ENCODE measurements at places on chromosomes 7 and 10.

GRCh38 chr7:7962851-7963250, 5.7 kb upstream of the GLCCI1 start:
- no peak for DNase-seq

DNA sequence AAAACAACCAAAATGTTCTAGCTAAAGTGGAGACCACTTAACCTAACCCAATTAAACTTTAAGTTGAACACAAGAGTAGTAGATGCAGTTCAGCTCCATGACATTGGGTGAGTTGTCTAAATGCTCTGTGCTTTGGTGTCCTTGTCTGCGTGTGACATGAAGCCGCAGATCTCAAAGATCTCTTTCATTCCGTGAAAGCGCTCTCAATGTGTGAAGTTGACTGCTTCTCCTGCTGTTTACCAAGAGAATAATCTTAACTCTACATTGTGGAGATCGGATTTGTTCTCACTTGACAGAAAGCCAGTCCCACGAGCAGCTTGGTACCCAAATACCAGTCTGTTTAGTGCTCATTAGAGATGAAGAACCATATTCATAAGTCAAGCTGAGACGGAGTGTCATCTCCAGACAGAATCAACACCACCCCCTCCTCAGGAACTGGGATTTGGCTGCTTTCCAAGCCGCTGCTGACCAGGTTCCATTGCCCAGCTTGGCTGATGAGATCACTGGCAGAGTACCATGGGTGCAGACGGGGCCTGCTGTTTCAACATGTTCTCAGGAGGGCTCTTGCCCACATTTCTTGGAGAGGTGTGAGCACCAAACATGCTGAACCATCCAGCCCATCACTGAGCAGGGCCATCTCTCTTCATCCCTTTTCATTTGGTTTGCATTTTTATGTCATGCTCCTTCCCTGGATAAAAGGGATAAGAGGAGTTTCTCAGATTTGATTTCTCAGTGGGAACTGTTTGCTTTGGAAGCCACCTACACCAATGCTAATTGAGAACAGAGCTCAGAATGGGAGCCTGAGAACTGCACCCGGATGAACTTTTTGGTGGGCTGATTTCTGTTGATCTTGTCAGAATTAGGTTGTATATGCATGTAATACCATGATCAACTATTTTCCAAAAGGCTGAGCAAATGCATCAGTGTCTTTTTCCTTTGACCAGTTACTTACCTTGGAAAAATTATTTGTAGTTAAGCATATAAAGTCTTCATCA, 95.8 kb upstream of the AGBL3 start:
- no peak for DNase-seq

- no peak for DNase-seq
Measured at GRCh38 chr7:15863951-15864625, 177.6 kb upstream of the MEOX2 start.

GRCh38 chr7:127580612-127581011, 4.8 kb downstream of the GCC1 start:
- DNase-seq = no peak

DNA sequence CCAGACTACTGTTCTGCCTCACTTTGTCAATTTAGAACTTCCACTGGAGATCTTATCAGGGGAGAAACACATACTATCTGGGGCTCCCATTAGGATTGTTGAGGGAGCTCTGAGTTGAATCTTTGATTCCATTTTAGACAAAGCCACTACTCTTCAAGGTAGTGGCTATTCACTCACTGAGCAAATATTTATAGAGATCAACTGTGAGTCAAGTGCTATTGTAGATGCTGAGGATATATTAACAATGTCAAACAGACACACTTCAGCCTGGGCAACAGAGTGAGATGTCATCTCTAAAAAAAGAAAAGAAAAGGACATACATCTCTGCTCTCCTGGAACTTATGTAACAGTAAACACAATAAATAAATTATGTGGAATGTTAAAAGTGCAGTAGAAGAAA, 315.3 kb downstream of the PTEN start:
- DNase-seq = no peak

- DNase-seq = no peak
Measured at GRCh38 chr7:54394834-54395233, 147.3 kb upstream of the VSTM2A start.

GRCh38 chr10:91040343-91040742, 119.5 kb upstream of the ANKRD1 start:
- no peak for DNase-seq

- no peak for DNase-seq
Measured at GRCh38 chr7:91286432-91286831, 22.2 kb downstream of the FZD1 start.

DNA sequence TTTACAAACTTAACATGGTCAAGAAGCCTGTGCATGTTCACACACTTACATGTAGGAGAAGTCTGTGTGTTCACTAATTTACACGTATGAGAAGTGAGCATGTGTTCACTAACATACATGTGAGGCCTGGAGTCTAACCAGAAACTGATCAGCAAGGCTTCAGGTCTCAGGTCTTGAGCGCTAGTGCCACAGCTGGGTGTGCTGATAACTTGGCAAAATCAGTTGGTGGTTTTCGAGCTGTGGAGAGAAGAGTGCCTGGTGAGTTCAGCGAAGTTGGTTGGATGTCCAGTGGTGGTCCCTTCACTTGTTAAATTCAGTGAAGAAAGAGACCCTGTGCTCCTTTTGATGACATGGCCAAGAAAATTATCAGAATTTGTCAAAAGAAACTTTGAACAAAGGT, 98.7 kb downstream of the CELF2 start:
- no peak for DNase-seq

GRCh38 chr7:92835261-92835850, 1.0 kb downstream of the CDK6 start:
- peak; percentile 32 for DNase-seq

- no peak for DNase-seq
Measured at GRCh38 chr7:154902600-154903082, 100.3 kb downstream of the PAXIP1 start.

- no peak for DNase-seq
Measured at GRCh38 chr10:7896297-7896696, 78.0 kb downstream of the TAF3 start.

DNA sequence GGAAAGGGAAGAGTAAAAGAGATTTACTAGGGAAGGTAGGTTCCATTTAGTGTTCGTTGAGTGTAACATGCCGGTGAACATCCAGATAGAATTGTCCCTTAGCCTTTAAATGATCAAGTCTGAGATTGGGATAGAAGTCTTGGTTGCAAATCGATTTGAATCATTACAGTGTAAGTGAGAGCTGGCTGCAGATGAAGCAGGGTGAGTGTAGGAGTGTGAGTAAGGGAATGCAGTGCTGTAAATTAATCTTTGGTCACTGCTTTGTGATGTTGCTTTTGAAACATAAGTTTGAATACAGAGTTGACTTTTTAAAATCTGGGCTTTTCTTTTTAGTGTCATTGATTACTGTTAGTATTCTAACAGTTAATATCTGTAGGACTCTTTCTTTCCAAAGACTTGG, 16.3 kb downstream of the TPST1 start:
- no peak for DNase-seq

- no peak for DNase-seq
Measured at GRCh38 chr7:105745681-105746330, 130.6 kb downstream of the ATXN7L1 start.

GRCh38 chr7:38171623-38172391, 6.2 kb upstream of the STARD3NL start:
- no peak for DNase-seq

DNA sequence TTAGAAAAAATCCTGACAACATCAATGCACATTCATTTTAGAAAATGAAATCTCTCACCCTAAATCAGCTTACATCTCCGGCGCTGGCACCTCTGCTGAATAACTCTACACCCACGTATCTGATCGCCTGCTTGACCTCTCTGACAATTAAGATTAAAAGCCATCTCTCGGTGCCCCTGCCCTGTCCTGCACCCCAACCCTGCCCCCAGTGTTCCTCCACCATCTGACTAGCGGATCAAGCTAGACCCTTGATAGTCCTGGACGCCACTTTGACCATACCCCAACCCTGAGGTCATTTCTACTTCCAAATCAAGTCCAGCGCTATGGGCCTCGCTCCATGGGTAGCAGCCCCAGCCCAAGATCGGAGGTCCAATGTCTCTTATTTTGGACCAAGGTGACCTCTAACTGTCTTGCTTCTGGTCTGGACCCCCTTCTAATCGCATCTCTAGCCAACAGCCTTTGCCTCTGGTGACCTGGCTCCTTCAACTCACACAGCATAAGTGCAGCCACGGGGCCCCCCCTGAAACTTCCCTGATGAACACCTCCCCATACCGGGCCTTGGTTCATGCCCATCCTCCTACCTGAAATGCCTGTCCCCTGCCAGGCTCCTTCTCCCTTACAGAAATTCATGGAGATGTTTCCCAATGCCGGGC, 28.5 kb downstream of the BTBD16 start:
- DNase-seq = no peak

Data from stimulated activated CD4-positive, alpha-beta T cell treated with anti-CD3 and anti-CD28 coated beads, Interleukin-1b, Interleukin-23, amount 100 ng/mL, for 1 hour (primary cell).